ENCODE measurements at places on chromosomes 1 and 21.
A peak's percentile ranks its signal among the peaks of the same experiment; 100 is the strongest.

DNA sequence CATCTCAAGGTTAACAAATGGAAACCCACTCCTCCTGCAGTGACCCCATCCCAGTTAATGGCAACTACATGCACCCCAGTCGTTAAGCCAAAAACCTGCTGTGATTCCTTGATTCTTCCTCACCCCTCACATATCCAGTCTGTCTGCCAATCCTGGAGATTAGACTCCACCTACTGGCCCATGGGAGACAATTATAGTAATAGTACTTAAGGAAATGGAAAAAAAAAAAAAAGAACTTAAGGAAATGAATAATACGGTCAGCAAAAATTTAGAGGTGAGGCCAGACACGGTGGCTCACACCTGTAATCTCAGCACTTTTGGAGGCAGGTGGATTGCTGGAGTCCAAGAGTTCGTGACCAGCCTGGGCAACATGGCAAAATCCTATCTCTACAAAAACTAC, 7.0 kb downstream of the NOL9 start:
- no peak for DNase-seq

DNA sequence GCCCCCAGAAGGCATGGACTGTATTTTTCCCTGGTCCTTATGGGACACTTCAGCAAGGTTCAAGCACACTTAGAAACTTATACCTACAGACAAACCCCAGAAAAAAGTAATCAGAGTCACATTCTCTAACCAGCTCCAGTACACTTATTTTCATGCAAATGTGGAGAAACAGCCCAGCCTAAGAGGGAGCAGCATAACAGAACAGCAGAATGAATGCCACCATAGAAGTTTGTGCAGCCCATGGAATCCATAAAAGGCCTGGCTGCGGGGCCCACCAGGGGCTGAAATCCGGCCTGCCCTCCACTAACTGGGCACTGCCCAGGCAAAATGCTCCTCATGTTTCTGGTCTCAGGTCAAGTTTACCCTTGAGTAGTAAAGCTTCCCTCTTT, 60.4 kb upstream of the ATP1A1 start:
- no peak for DNase-seq

DNA sequence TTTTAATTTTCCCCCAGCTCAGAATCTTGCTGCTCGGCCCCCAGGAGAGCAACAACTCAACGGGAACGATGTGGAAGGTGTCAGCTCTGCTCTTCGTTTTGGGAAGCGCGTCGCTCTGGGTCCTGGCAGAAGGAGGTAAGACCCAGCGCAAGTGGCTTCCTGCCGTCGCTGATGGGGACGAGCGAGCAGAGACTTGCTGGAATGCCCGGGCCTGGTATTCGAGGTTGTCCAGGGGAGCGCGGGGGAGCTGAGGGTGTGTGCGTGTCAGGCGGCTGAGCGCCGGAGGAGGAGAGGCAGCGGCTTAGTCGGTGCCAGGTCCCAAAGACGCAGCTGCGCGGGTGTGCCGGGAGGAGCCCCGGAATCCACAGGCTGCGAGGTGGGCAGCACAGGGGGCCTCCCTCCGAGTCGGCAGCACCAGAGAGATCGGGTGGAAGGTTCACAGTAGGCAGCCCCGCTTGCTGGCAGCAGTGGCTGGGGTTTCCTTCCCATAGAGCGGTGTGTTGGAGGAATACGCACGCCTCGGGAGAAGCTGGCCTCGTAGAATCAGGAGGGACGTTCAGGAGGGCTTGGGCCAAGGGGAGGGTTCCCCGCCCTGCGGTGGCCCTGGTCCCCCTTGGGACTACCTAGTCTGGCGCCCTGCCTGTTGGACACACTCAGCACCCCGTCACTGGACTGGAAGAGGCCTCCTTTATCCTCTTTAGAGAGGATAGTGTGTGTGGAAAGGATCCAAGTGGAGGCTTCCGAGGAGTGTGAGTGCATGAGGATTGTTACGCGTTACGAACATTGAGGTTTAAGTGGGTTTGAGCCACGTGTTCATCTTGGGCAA, 547 bp downstream of the PDPN start:
- DNase-seq = no peak

DNA sequence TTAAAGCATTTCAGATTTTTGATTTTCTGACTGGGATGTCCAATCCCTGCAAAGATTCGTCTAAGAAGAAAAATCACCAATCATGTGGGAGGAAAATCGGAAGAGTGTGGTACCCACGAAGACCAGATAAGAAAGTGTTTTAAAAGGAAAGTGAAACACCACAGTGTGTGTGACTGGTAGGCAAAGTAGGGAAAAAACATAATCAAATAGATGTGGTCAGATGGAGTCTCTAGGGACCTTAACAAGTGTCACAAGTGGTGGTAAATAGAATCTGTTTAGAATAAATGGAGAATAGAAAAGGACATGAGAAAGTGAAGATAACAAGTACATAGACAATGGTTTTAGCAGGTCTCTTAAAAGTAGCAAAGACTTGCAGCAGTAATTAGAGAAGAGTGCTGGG, 154.6 kb downstream of the SLC30A10 start:
- no peak for DNase-seq

- DNase-seq = no peak
Measured at GRCh38 chr21:46215436-46216131, 13.0 kb downstream of the LSS start.

DNA sequence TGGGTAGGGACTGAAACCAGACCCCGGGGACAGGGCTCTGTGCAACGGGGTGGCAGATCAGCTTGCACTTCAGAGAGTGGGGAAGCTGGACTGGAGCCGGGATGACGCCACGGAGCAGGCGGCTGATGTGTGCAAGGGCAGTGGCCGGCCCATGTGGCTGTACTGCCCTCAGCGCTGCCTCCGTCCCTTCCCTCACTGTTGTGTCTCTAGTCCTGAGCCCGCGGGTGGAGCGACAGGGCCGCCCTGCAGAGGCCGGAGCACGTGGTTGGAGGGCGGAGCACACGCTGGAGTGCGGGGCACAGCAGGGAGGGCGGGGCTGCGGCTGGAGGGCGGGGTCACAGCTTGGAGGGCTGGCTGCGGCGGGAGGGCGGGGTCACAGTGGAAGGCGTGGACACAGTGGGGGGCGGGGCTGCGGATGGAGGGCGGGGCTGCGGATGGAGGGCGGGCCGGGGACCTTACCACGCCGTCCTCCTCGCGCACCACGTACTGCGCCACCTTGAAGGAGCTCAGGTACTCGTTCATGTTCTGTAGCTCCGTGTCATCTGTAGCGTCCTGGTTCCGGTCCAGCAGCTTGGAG, 52.4 kb downstream of the CHD5 start:
- DNase-seq = no peak

- peak; percentile 75 for DNase-seq
Measured at GRCh38 chr1:225733254-225733653, 44.4 kb upstream of the SRP9 start.

GRCh38 chr1:45552331-45552730, 1.7 kb downstream of the AKR1A1 start:
- peak; percentile 85 for DNase-seq

DNA sequence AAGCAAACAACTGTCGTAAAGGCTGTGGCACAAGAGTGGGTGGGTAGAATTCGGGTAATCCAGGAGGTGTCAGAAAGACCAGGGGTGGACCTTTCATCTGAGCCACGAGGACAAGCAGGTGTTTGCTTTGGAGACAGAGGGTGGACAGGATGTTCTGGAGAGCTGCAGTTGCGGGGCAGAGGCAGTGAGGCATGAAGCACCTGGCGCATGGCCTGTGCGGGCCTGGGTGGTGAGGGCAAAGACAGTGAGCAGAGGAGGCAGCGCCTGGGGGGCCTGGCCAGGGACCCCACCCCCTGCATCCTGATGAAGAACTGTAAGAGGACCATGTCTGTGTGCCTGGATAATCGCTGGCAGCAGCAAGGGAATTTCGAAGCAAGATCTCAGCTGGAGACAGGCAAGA, 24.9 kb downstream of the KIF26B start:
- peak; percentile 38 for DNase-seq

GRCh38 chr1:2279817-2280216, 51.7 kb downstream of the SKI start:
- DNase-seq = no peak

DNA sequence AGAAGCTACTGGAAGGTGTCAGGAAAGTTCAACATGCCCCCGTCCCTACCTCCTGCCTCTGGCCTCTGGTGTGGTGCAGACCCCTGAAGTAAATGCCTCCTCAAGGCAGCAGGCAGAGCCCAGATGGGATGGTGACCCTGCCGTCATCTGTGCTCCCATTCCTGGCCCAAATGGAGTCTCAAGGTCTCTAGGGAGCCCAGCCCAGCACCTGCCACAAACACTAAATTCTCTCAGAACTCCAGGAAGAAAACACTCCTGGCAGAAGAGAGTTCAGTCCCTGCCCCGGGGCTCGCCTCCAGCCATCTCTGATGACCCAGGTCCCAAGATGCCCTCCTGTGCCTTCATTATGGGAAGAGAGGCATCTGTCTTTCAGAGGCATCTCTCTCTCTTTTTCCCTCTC, 261.6 kb upstream of the TMEM51 start:
- DNase-seq = no peak

DNA sequence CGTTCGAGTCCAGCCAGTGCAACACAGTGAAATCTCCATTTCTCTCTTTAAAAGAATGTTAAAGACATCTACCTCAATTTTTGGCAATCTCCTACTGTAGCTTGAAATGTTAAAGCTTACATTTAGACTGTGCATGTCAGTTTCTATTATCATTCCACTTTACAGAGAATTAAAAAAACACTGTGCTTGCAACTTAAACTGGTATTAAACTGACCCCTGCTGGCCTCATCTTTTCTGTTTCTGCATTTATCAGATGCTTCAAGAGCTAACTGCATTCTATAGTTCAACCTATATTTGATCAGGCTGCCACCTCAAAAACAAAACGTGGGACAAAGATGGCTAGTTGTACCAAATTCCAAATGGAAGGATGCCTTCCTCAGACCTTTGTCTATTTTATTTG, 226.5 kb downstream of the SMYD3 start:
- peak; percentile 37 for DNase-seq

- DNase-seq = no peak
Measured at GRCh38 chr1:115753361-115753760, 15.2 kb downstream of the CASQ2 start.

GRCh38 chr1:55831759-55832158, 616.6 kb upstream of the USP24 start:
- no peak for DNase-seq

- no peak for DNase-seq
Measured at GRCh38 chr1:182700351-182700709, 15.9 kb upstream of the RGS8 start.

DNA sequence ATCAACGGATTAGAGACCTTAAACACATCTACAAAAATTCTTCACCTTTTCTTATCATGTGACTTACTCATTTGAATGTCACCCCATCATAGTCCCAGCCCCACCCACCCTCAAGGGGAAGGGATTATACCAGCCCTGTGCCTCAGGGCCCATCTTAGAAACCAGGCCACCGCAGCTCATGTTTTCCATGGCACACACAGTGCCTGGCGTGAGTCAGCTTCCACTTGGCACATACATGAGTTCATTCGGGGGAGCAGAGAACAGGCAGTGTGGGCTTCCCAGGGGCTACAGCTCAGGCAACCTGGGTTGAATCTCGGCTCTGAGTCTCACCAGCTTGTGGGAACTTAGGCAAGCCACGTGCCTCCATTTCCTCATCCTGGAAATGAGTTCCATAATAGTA, 310.6 kb downstream of the NPHP4 start:
- DNase-seq = no peak

- DNase-seq = no peak
Measured at GRCh38 chr21:42983869-42984268, 9.5 kb downstream of the PKNOX1 start.

- DNase-seq = peak; percentile 8
Measured at GRCh38 chr1:180953291-180954004, 40.8 kb downstream of the KIAA1614 start.

DNA sequence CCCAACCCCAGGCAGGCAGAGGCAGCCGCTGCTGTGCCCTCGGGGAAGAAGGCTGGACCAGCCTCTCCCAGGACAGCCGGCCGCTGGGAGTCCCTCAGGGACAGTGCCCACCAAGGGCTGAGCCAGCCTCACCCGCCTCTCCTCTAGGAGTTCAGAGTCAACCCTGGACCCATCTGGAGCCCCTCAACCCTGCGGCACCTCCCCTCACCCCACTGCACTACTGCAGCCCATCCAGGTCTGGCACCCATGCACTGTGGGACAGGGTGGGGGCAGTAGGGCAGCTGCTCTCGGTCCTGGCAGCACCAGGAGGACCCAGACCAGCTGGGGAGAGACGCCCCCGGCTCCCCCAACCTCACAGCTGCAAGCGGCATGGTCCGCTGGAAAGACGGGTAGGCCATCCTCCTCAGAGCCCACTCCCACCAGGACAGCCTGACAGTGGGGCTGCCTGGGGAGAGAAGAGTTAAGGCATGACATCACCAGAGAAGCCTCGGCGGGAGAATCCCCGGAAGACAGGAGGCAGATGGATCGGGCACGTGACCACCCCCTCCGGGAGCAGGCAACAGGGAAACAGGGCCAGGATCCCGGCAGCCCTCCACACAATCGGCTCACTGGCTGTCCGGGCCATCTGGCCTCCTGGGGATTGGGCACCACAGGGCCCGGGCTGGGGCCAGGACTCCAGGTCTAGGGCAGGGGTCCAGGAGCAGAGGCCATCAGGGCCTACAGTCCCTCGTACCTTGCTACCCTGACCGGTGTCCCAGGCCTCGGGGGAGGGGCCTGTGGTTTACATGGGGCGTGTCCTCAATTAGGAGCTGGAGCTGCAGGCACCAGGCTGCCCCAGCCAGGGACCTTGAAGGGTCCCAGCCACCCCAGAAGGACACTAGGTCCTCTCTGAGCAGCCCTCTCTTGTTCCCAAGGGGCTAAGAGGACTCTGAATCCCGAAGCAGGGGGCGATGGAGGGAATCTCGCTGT, 3.1 kb downstream of the ACAP3 start:
- peak; percentile 82 for DNase-seq

GRCh38 chr1:245154429-245155271, at the start of gene KIF26B:
Gene KIF26B (plus strand): TSS chr1:245154985. CDS start chr1:245155425, 440 bp downstream.
- peak; percentile 56 for DNase-seq

DNA sequence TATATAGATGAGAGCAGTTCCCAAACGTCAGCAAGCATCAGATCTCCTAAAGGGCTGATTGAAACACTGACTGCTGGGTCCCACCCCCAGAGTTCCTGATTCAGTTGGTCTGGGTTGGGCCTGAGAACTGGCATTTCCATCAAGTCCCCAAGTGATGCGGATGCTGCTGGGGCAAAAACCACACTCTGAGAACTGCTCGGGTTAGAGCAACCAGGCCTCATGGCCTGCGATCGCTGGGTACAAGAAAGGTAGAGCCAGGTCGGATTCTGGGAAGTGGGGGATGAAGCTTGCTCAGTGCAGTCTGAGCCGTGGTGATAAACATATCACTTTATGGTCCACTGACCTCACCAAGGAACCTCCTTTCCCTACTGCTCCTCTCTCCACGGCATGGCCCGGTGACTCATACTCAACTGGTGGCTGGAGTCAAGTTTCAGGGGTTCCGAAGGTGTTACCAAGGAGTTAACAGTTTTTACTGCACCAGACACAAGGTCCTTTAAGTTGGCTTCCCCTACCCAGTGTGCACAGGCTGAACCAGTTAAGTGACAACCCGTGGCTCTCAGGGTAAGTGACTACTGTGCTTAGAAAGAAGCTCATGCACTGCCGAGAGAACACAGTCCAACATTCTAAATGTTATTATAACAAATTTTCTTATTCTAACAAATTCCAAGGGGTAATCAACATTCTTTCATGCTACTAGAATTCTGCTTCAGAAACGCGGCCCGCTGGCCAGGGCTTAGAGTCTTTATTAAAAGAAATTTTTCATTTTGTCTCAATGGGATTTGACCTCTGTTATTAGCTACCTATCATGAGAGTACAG, 153.5 kb downstream of the TGFBR3 start:
- no peak for DNase-seq

Data from NCI-H345 (cell line).